Cardiac septum (tissue), 1 donor: ENCODE measurements at places on chromosomes 3 and 15. TPM values are rescaled to one million over a fixed set of nuclear protein-coding genes. Genes with fewer than 3 reads are reported as not detected.

The ZNF620 gene
- total RNA-seq, result 1.5 TPM

- DNase-seq, result no peak
These were observed 619.1 kb upstream of the BCHE start for GRCh38 chr3:166456286-166456685.

The ZNF35 gene
- 6.6 TPM for total RNA-seq

DNA sequence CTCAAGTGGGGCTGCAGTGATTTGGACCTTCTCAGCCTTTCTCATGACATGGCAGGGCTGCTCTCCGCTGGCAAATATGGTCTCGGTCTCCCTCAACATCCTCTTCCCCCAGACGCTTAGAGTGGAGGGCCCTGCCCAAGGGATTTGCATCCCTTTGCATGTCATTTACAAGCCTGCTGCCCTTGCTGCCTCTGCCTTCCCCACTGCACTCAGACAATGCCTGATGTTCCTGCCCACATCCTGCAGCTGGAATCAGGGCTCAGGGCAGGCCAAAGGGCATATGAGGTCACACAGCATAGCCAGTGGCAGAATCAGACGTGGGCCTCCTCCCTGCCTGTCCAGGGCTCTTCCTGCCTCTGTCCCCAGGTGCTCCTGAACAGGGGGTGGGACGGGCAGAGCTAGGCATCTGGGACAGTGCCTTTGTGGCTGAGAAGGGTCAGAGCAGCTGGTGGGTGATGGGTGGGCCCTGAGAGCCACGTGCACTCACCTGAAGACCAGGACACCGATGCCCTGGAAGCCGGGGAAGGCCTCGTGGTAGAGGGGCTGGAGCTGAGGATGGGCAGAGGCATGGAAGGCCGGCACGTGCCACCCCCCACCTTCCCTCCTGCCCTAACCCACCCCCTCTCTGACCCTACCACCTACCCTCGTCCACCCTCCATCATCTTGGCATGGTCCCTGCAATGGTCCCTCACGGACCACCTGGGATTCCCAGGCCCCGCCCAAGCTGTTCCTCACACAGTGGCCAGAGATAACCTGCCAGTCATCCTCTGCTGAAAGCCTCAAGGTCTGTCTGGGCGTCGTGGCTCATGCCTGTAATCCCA is 27.4 kb upstream of the GOLGA6C start:
- DNase-seq, result peak; percentile 55

The NR2E3 gene
- total RNA-seq, result not detected

DNA sequence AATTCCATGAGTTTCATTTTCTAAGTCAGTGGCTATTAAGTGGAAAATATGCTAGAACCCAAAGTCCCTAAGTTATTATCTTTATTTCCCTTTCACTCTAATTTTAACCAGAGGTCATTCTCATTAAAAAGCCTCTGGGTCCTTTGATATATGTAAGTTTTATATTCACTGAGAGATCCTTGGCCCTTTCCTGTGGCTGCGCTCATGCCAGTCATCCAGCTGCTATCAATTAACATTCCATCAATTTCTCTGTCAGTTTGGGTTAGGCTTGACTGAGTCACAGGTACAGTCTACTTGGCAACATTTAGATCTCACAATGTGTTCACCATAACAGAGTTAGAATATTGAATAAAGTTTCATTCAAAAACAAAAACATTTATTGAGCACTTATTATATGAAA is 58.0 kb upstream of the FBN1 start:
- no peak for DNase-seq

DNA sequence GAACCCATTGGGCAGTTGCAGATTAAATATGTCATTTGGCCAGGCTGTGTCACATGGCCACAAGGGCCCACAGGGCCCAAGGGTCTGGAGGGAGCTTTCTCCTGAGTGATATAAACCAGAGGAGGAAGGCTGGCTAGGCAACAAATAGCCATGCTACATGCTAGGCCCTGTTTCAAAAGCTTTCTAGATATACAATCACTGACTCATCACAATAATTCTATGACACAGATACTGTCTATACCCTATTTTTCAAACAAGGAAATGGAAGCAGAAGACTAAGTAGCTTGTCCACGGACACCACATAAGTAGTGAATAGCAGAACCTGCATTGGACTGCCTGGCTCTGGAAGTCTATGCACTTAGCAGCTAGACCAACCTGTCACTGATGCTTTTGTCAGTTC is 625.4 kb downstream of the NTRK3 start:
- DNase-seq, result no peak

DNA sequence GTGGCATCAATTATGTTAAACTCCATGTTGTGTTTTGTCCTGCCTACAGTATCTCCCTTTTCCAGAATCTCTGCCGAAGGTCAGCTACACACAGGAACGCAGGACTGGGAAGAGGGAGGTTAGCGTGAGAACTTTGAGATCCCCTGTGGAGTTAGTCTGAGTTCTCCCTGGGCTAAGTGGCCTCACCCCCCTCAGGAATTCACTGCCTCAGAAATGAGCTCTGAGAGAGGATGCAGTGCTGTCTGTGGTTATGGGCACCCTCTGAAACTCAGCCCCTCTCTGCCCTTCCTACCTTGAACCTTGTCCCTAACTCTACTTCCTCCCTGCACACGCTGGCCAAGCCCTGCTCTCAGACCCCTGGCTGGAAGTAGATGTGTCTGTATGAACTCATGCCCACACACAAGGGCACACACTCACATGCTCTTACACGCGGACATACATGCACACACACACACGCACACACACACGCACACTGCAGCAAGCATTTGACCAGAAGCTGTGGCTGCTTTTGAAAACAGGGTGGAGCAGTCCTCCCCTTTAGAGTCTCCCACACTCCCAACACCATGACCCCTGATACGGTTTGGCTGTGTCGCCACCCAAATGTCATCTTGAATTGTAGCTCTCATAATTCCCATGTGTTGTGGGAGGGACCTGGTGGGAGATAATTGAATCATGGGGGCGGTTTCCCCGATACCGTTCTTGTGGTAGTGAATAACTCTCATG is 5.3 kb upstream of the VIPR1 start:
- DNase-seq, result peak; percentile 38

The TRPM1 gene
- not detected for total RNA-seq

The CFAP44 gene
- total RNA-seq, result 2.1 TPM

DNA sequence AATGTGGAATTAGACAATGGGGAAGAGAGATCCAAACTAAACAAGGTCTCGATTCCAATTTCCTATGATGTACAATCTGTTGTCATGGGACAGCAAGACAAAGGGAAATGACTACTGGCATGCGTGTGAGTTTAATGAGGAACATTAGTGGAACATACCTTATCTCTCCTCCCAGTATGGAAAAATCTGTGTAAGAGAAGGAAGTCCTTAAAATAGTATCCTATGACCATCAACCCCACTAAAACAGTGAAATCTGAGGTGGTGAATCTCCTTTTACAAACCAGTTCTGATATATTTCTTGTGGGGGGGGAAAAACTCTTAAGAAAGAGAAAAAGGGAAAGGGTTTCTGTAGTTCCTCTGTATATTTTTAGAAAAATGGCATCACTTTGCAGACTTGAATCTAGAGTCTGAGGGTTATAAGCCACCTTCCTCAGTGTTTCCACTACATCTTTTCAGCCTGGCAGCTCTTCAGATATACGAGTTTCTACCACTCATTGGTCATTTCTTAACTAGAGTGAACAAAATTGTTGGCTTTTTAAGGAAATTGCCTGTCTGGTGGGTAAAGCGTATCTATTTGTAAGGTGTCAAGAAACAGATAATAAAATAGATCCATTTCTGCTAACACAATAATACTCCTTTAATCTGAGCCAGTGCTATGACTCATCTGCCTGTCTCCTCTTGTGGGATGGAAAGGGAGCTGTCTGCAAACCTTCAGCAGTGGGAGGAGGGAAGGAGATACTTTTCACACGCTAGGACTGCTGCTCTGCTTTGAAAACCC is 3.0 kb upstream of the TNFAIP8L3 start:
- no peak for DNase-seq

DNA sequence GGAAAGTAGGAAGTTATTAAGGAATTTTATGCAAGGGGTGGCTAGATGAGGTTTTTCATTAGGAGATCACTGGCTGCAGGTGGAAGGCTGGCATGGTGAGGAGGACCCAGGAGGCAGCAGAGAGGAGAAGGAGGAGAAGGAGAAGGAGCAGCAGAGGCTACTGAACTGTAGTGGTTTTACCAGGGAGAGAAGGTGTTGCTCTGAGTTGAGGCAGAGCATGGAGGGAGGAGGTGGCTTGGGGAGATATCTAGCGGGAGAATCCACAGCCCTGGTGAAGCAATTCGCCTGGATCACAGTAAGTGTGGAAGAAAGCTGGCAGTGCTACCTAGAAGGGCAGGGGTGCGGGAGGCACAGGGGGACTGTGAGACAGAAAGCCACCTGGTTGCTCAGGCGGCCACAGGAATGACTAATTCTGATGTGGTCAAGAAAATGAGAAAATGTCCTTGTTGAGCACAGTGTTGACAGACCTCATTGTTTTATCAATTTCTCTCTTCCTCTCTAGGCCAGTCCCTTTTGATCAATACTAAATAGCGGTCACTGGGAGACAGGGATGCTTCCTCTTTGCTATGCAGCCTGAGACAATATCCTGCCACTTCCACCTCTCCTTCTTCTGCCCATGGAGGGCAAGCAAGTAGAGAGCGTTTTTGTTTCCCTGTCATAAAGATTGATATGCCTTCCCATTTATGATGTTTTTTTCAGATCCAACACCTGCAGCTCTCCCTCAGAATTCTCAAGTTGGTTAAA is 94.6 kb downstream of the EEFSEC start:
- no peak for DNase-seq

The CNBP gene
- total RNA-seq, result 458 TPM

- no peak for DNase-seq
These were observed 202.6 kb downstream of the UACA start for GRCh38 chr15:70560617-70561328.

The CPN2 gene
- 0.35 TPM for total RNA-seq

DNA sequence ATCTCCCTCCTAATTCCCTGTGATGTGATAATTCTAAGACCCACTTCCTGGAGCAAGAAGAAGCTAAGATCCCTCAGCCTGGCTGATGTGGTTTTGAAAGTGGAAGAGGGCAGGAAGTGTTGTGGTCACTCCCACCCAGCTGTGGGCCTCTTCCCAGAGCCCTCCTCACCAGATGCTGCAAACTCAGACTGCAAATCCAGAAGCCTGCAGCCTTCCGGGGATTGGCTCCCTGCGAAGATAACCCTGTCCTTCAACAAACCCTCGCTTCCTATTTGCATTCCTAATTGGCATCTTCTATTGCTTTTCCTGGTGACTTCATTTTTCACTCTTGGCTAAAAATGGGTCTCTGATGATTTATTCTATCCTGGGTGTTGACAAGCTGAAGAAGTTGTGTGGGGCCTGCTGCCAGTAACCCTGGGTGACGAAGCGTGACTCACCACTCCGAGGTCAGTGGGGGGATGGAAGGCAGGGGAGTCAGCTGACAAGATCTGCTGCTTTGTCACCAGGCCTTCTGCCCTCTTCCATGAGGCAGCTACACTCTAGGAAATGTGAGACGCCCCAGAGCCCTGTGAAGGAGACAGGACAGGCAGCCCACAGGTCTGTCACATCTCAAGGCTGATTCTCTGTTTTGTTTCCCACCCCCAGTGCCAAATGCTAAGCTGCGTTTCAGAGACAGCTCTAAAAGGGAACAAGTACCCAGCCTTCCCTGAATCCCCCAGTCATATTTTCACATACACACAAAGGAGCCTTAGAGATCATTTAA is 99.7 kb upstream of the LIPC start:
- peak; percentile 98 for DNase-seq
